ENCODE measurements at places on chromosomes 4 and X.

DNA sequence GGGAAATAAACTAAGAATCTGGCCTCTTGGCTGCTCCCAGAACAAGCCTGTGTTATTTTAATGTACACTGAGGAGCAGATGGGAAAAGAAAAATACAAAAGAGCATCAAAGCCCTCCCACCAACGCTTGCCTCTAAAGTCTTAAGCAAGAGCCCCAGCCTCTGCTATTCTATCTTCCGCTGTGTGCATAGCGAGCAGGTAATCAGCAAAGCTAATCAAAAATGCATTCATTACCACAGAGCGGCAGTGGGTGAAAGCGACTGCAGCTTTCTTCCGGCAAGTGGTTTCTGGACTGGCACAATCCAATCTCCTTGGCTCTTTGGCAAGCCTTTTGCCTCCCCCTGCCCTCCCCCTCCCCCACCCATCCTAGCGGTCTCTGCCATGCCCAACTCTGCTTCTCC is 13.5 kb upstream of the GRIA3 start:
- no peak for DNase-seq

DNA sequence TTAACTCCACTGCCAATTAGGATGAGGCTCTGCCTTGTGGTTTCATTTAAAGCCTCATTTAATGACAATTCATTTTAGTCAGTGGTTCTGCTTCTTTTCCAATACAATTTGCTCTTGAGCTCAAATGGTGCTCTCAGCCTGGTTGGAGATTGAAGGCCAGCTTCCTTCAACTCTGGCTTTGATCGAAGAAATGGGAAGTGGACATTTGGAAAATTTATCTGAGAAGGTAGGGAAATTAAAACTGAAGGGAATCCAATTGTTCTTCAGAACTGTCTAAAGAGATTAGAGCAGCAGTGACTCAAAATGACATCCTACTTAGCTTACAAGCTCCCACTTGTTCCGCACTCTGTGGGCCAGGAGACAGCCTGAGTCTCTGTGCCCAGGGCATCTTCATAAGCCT is 206.8 kb downstream of the SMARCA1 start:
- no peak for DNase-seq

DNA sequence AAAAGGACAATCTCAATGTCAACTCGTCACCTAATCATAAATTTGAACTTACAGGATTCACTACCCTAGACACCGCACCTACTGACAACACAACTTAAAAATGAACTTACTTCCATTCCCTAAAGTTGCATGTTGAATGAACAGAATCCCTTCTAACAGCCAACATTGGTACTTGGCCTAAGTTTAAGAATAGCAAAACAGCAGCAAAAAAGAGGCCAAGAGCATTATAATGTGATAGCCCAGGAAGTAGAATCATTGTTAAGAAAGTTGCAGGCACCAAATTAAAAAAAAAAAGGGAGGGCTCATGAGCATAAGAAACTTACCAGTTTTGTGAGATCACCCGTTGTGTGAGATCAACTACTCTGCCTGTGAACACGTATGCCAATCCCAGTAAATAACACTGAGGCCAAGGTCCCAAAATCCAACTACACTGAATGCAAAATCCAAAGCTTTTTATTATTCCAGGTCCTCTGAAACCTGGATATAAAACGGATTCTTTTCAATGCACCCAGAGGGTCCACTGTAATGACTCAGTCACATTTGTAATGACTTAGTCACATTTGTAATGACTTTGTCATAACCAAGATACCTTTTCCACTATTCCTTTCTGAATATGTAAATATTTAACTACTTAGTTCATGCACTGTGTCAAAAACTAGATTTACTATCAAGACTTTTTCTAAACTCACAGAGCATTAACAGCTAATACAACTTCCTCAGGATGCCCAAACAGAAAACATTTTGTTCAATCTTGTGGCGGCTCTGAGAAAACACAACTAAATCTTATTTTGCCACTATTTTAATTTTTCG is 6.8 kb downstream of the HNRNPDL start:
- no peak for DNase-seq

DNA sequence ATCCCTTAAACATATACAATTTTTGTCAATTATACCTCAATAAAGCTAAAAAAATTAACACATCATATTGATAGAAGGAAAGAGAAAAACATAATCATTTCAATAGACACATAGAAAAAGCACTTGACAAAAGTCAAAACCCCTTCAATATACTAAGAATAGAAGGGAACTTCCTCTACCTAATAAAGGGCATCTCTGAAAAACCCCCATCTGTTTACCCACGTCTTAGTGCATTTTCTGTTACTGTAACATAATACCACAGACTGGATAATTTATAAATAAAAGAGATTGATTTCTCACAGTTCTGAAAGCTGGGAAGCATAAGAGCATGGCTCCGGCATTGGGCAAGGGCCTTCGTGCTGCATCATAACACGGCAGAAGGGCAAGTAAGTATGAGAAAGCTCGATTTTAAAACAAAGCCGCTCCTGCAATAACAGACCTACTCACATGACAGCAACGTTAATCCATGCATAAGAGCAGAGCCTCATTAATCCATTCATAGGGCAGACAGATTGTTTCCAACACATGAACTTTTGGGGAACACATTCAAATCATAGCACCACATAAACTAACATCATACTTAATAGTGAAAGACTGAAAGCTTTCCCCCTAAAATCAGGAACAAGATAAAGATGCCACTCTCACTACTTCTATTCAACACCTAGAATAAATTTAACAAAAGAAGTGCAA is 15.7 kb downstream of the STEEP1 start:
- no peak for DNase-seq

- no peak for DNase-seq
Observed at GRCh38 chrX:134949271-134949670, 41.5 kb upstream of the SMIM10 start.

DNA sequence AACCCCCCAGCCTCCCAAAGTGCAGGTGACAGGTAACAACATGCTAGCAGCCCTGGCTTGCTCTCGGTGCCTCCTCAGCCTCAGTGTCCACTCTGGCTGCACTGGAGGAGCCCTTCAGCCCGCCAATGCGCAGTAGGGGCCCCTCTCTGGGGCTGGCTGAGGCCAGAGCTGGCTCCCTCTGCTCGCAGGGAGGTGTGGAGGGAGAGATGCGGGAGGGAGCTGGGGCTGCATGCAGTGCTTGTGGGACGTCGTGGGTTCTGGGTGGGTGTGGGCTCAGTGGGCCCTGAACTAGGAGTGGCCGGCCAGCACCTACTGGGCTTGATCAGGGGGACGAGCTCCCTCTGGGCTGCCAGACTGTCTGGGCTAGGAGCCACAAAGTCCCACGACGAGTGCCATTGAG is 14.4 kb downstream of the C4orf46 start:
- no peak for DNase-seq

GRCh38 chr4:77501240-77501639 is 104.4 kb upstream of the CXCL13 start:
- no peak for DNase-seq

GRCh38 chr4:151887816-151888180 is 127.0 kb upstream of the GATB start:
- DNase-seq, result no peak

- peak; percentile 22 for DNase-seq
Observed at GRCh38 chr4:55947912-55948725, 626 bp upstream of the CEP135 start.

GRCh38 chrX:68894513-68895340 is 65.9 kb downstream of the EFNB1 start:
- no peak for DNase-seq

DNA sequence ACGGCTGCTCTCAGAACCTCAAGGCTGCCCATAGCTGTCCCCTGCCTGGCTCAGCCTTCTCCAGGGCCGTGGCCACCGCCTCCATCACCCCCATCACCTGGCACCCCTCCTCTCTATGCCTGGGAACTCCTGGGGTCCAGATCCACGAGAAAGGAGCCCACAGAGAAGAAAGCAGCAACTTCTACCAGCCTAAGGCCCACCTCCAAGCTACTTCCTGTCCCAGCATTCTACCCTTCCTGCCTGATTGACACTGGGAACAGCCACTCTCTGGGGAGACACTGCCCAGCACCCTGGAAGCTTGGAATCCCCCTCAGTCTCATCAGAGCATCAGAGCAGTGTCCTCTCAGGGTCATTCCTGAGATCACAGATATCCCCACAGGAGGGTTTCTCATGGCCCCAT is 36.9 kb upstream of the PROM1 start:
- DNase-seq, result no peak

GRCh38 chrX:109987884-109988283 is 15.0 kb upstream of the TMEM164 start:
- no peak for DNase-seq

- no peak for DNase-seq
Observed at GRCh38 chr4:90946945-90947344, 819.8 kb downstream of the CCSER1 start.

DNA sequence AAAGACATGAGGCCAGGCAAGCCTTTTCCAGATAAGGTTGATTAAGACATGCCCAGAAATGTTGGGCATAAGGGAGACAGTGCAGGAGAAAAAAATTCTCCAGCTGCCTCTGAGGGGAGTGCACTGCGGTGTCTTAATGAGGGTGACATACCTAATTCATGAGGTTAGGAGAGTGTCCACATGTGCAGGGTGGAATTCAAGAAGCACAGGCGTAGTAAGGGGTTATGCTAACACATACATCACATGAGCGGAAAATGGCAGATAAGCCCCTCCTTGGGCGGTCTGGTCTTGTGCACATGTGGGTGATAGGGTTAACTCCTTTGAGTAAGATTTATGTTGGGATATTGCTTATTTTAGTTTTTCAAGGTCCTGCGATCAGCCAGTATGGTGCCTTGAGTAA is 122.4 kb downstream of the PHKA2 start:
- DNase-seq, result no peak

DNA sequence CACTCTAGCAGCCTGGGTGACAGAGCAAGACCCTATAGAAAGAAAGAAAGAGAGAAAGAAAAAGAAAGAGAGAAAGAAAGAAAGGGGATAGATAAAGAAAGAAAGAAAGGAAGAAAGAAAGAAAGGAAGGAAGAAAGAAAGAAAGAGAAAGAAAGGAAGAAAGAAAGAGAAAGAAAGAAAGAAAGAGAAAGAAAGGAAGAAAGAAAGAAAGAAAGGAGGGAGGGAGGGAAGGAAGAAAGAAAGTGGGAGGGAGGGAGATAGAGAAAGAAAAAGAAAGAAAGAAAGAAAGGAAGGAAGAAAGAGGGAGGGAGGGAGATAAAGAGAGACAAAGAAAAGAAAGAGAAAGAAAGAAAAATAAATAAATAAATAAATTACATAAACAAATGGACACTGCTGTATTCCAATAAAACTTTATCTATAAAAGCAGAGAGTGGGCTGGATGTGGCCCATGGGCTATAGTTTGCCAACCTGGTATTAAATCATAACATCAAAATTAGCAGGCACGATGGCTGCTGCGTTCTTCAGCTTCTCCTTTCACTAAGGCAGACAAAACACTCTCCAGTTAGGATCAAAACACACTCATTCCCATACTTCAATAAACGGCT is 165.0 kb downstream of the ZNF674 start:
- no peak for DNase-seq

DNA sequence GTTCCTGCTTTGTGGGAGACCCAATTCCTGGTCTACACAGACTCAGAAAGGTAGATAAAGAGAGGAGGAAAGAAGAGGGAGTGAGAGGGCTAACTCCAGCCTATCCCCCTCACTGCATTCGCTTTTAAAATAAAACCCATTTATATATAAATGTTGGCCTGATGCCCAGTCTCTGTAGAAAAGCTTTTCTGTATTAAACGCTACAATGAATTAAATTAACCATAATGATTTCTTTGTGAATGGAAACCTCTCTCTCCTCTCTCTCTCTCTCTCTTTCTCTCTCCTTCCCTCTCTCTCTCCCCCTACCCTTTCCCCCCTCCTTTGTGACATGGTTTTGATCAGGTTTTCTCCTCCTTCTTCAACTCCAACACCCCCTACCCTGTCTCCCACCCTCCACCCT is 34.8 kb downstream of the PJA1 start:
- DNase-seq, result no peak

DNA sequence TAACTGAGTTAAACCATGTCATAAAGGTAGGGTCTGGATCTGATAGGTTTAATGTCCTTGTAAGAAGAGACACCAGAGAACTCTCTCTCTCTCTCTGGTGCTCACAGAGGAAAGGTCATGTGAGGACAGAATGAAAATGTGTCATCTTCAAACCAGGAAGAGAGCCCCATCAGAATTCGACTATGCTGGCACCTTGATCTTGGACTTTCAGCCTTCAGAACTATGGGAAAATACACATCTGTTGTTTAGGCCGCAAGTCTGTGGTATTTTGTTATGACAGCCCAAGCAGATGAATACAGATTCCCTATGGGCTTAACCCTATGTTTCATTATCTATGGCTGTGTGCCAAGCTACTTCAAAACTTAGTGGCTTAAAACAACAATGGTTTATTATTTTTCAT is 105.5 kb upstream of the DDIT4L start:
- no peak for DNase-seq

GRCh38 chrX:11575332-11575731 is 90.4 kb downstream of the ARHGAP6 start:
- DNase-seq, result no peak

DNA sequence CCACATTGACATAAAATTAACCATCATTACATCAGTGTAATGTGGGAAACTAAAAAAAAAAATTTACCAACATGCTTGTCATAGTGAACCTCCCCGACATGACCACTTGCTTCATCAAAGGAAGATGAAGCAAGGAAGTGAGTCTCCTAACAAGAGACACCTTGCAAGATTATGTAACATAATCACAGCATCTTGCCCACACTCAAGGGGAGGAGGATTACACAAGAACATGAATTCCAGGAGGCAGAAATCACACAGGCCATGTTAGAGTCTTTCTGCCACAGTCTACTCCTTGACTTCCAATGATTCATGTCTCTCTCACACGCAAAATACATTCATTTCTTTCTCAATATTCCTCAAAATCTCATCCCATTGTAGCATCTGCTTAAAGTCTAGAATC is 93.3 kb downstream of the AKAP4 start:
- no peak for DNase-seq

DNA sequence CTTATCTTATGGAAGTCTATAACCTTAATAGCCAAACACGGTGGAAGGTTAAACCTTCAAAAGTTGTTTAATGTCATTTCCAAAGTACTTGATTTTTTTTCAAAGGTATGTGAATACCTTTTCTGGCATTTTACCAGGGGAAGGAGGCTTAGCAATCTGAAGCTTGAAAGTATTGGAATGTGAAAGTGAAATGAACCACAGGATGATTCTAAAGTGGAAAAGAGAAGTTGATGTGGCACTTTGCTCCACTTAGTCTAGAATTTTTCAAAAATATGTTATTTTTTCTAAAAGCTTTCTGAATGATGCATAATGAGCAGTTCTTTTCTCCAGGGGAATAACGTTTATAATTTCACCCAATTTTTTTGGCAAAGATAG is 19.2 kb downstream of the PI4K2B start:
- no peak for DNase-seq

DNA sequence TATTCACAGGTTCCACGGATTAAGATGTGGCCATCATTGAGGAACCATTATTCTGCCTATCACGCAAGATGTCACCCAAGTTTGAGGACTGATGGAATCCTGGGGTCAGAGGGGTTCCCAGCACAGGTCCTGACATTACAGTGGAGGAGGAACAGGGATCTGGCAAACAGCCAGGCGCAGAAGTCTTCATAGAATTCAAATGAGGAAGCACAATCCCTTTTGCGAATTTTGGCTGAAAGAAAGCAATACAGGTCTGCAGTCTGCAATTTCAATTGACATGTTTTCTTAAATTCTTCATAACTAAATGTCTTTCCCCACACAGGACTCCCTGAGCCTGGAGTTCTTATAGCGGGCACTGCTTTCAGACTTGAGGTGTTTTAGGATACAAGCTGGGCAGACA is 14.5 kb downstream of the DOCK11 start:
- no peak for DNase-seq
